ENCODE measurements at places on chromosomes 12 and 14.

GRCh38 chr14:71475916-71476315, 456.3 kb upstream of the RGS6 start:
- H3K27ac ChIP-seq = no peak overlapping the region
- no peaks in the 10 kb centered on the region for H3K4me1 ChIP-seq
- DNase-seq = no peak
- no peaks in the 10 kb centered on the region for H3K36me3 ChIP-seq
- no peak overlapping the region for H3K4me3 ChIP-seq

DNA sequence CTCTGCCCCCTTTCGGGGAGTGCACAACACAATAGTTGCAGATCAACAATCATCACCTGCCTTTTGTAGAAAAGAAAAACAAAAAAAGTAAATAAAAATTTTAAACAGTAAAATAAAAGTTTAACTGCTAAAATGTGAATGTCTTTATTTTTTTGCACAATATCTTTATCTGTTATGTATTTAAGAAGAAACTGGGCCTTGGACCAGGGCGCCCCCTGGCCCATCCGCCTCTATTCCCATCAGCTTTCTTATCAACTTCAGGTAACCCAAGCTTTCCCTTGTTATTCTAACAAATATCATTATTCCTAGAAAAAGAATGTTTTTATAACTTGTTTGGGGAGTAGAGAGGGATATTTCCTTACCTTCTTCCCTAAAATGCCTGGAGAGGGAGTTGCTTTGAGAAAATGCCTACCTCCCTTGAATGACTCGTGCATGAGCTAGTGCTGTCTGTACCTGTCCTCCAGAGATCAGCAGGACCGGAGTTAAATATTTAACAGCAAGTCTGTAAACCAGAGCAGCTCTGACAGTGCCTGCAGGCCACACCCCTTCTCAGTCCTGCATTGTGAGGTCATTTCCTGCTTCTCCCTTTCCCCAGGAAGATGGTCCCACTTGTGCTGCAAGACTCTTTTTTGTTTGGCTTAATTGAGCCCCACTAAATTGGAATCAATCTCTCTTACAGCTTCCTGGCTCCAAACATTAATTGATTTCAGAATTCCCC, 192.8 kb upstream of the RGS6 start:
- no peak overlapping the region for H3K27ac ChIP-seq
- H3K36me3 ChIP-seq = peaks cover 25% of the 10 kb centered on the region
- H3K4me1 ChIP-seq = no peaks in the 10 kb centered on the region
- no peaks in the 10 kb centered on the region for H3K27me3 ChIP-seq

GRCh38 chr14:85024931-85025330, 505.0 kb upstream of the FLRT2 start:
- DNase-seq = no peak
- no peaks in the 10 kb centered on the region for H3K4me1 ChIP-seq
- no peak overlapping the region for H3K27ac ChIP-seq

DNA sequence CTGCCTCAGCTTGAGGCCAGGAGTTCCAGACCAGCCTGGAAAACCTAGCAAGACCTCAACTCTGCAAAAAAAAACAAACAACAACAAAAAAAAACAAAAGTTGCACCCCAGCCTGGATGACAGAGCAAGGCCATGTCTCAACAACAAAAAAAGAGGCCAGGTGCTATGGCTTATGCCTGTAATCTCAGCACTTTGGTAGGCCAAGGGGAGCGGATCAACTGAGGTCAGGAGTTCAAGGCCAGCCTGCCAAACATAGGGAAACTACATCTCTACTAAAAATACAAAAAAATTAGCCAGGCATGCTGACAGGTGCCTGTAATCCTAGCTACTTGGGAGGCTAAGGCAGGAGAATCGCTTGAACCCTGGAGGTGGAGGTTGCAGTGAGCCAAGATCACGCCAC, 6.5 kb upstream of the SLC2A14 start:
- no peaks in the 10 kb centered on the region for H3K4me1 ChIP-seq
- H3K27me3 ChIP-seq = no peaks in the 10 kb centered on the region

DNA sequence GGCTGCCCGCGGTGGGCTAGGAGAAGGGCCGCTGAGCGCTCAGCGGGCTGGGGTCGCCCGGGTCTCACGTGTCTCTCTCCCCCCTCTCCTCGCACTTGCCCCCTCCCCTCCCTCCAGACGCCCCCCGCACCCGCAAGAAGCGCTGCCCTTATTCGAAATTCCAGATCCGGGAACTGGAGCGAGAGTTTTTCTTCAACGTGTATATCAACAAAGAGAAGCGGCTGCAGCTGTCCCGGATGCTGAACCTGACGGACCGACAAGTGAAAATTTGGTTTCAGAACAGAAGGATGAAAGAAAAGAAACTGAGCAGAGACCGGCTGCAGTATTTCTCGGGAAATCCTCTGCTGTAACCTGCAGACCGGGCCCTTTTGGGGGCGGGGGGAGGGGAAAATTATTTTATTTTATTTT, 314 bp upstream of the HOTAIR start:
- H3K27ac ChIP-seq = no peak overlapping the region
- DNase-seq = no peak

DNA sequence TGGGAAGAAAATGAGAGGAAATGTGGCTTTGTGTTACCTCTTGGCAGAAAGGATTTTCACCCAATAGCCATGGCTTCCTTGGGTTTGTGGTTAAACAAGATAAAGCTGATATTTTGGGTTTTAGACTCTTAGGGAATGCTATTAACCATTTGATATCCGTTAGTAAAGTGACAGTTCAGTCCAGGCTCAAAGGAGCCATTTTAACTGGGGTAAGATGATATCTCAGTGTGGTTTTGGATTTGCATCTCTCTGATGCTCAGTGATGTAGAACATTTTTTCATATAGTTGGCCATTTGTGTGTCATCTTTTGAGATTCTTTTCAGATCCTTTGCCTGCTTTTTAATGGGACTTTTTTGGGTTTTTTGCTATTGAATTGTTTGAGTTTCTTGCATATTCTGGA, 30.1 kb downstream of the IFT43 start:
- no peaks in the 10 kb centered on the region for H3K27me3 ChIP-seq
- no peak for DNase-seq
- H3K27ac ChIP-seq = no peak overlapping the region
- H3K36me3 ChIP-seq = peaks cover 7% of the 10 kb centered on the region
- no peaks in the 10 kb centered on the region for H3K4me1 ChIP-seq
- no peak overlapping the region for H3K4me3 ChIP-seq

- no peaks in the 10 kb centered on the region for H3K27me3 ChIP-seq
- no peak overlapping the region for H3K4me3 ChIP-seq
- no peak for DNase-seq
These were observed 8.9 kb upstream of the IFNG-AS1 start for GRCh38 chr12:67980391-67980790.

DNA sequence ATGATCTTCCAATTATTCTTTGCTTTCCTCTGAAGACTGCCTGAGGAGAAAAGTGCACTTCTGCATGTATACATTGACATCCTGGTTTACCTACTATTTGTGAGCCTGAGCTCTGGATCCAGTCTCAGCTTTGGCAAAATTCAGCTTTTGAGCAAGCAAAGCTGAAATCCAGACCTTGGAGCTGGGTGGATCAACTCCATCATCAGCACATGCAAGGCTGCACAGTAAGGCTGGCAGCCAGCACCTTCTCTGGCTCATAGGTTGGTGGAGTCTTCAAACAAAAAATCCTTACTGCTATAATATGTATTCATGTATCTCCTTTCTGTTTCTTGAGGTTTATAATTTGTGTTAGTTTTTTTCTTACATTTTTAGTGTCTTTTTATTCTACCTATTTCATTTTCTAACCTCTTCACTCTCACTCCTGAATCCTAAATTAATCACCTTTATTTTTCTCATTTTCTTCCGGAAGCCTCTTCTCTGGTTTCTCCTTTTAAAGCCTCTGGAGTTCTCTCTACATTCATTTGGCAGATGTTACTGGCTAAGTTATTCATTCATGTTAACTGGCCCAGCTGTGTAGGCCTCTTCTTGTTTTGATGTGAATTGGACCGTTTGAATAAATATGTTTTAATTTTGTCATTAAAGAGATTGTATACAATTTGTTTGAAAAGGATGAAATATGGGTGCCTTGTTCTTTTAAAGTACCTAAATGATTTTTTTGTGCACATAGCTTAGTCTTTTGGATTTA, 224.8 kb downstream of the DACT1 start:
- no peak for DNase-seq
- no peaks in the 10 kb centered on the region for H3K27me3 ChIP-seq
- H3K4me3 ChIP-seq = no peak overlapping the region
- H3K27ac ChIP-seq = no peak overlapping the region
- no peaks in the 10 kb centered on the region for H3K4me1 ChIP-seq

- no peak overlapping the region for H3K4me3 ChIP-seq
- no peaks in the 10 kb centered on the region for H3K4me1 ChIP-seq
- no peak overlapping the region for H3K27ac ChIP-seq
These were observed 97.2 kb upstream of the TMEM260 start for GRCh38 chr14:56482310-56482911.

GRCh38 chr12:58513852-58514251, 406.5 kb downstream of the LRIG3 start:
- H3K27ac ChIP-seq = no peak overlapping the region
- no peaks in the 10 kb centered on the region for H3K4me1 ChIP-seq
- no peaks in the 10 kb centered on the region for H3K36me3 ChIP-seq
- H3K27me3 ChIP-seq = no peaks in the 10 kb centered on the region
- no peak for DNase-seq

DNA sequence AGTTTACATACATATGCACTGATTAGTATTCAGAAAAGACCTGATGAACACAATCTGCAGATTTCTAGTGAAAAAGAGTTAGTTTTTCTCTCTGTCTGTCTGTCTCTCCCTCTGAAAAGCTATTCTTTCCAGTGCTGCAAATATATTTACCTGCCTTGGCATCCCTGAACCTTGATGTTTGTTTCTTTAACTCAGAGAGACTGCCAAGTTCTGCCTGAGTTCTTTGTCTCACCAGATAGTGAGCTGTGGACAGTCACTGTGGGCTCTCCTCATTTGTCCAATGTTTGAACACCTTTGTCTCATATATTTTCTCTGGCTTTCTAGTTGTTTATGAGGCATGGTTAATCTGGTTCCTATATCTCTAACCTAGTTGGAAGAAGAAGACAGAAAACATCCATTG, 250.4 kb downstream of the SOX5 start:
- H3K4me3 ChIP-seq = no peak overlapping the region
- H3K27ac ChIP-seq = no peak overlapping the region
- H3K36me3 ChIP-seq = no peaks in the 10 kb centered on the region
- H3K27me3 ChIP-seq = no peaks in the 10 kb centered on the region

DNA sequence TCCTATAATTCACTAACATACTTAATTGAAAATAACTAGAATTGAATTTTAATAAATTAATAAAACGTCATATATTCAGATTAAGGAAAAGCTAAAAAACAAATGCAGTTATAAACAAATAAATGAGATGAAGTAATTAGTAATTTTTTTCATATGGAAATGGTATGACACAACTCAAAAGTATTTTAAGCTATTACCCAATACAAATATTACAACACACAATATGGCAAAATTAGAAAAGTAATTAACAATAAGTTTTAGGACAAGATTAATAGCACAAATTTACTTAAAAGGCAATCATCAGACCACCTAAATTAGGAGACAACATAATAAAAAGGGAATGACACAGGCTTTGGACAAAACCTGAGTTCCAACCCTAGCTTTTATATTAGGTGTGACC, 81.7 kb downstream of the EEA1 start:
- no peak overlapping the region for H3K27ac ChIP-seq
- no peak overlapping the region for H3K4me3 ChIP-seq

DNA sequence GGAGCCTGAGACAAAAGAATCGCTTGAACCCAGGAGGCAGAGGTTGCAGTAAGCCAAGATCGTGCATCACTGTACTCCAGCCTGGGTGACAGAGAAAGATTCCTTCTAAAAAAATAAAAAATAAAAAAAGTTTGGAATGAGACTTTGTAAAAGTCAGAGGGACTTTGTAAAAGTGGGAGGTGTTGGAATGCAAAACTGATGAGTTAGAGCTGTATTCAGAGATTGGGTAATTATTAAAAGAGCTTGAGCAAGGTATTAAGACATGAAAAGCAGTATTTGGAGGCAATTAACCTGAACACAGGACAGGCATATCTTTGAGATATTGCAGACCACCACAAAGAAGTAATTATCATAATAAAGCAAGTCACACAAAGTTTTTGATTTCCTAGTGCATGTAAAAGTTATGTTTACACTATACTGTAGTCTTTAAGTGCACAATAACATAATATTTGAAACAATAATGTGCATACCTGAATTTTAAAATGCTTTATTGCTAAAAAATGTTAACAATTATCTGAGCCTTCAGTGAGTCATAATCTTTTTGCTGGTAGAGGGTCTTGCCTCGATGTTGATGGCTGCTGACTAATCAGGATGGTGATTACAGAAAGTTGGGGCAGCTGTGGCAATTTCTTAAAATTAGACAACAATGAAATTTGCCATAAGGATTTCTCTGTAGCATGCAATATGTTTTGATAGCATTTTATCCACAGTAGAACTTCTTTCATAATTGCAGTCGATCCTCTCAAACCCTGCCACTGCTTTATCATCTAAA, 33.1 kb downstream of the PHLDA1 start:
- no peak overlapping the region for H3K27ac ChIP-seq
- DNase-seq = no peak
- no peaks in the 10 kb centered on the region for H3K27me3 ChIP-seq
- no peaks in the 10 kb centered on the region for H3K36me3 ChIP-seq

GRCh38 chr12:18919871-18920511, 182.1 kb downstream of the CAPZA3 start:
- no peak for DNase-seq
- no peaks in the 10 kb centered on the region for H3K36me3 ChIP-seq
- H3K27me3 ChIP-seq = no peaks in the 10 kb centered on the region
- no peak overlapping the region for H3K27ac ChIP-seq

DNA sequence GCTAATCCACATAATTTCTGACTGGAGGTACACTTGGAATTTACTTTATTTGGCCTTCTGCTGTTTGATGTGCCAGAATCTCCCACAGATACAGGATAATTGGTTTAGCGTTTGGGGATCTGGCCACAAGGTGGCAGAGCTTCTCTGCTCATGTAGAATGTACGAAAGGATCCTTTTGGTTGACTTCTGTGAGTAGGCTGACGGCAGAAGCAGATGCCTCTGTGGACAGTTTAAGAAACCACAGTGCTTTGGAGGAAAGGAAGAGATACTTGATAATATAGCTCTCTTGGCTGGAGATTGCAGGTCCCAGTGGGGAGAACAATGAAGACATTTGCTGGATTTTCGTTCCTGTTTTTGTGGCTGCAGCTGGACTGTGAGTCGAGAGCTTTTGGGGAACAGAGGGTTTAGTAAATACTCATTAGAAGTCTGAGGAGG, 75.3 kb upstream of the OR4E1 start:
- no peak overlapping the region for H3K27ac ChIP-seq
- no peak overlapping the region for H3K4me3 ChIP-seq
- H3K4me1 ChIP-seq = no peaks in the 10 kb centered on the region

All from effector memory CD4-positive, alpha-beta T cell (primary cell).